ENCODE measurements at places on chromosomes 5 and 9. TPM values are rescaled to one million over a fixed set of nuclear protein-coding genes. Genes with fewer than 3 reads are reported as not detected.

- peak; percentile 59 for DNase-seq
These were observed 38.1 kb upstream of the TUSC1 start for GRCh38 chr9:25716220-25716872.

GRCh38 chr5:72074251-72074650 lies 33.0 kb upstream of the MAP1B start:
- DNase-seq, result no peak

- DNase-seq, result no peak
These were observed 301.1 kb upstream of the EFNA5 start for GRCh38 chr5:107971846-107972245.

Gene RNF208
- 13.9 TPM for total RNA-seq

Gene SMIM33
- not detected for total RNA-seq

Gene SOX30
- total RNA-seq, result not detected

All from mesothelial cell of epicardium (in vitro differentiated cells).